Stimulated activated CD8-positive, alpha-beta memory T cell treated with anti-CD3 and anti-CD28 coated beads, Interleukin-15, amount 100 ng/mL, for 48 hours (primary cell): ENCODE measurements at places on chromosomes 2 and 18.

DNA sequence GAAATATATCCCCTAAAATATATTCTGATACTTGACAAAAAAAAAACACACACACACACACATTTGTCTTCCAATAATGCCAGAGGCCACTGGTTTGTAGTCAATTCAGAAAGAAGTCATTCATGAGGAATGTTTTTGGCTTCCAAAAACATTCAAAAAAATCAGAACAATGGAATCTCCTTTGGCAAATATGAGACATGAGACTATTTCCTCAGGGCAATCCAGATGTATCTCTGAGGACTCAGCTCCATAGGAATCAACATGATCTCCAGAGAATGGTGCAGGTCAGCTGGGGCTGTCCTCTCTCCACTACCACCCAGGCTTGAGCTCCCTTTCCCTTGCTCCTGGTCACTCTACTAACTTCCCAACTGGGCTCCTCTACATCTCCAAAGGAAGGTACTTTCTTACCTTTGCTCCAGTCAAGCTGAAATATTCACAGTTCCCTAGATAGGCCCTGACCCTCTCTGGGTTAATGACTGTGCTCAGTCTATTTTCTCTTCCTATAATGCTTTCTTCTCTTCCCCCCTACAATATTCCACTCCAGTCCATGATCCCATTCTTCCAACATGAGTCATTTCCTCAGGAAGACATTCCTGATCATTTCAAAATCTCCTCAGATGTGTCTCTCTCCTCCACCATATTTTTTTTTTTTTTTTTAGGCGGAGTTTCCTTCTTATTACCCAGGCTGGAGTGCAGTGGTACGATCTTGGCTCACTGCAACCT is 145.3 kb downstream of the C1D start:
- DNase-seq: no peak

- DNase-seq: no peak
These were observed 130.6 kb upstream of the ZNF236 start for GRCh38 chr18:76691800-76692199.

- DNase-seq: no peak
These were observed 39.1 kb upstream of the FAM124B start for GRCh38 chr2:224440988-224441387.

DNA sequence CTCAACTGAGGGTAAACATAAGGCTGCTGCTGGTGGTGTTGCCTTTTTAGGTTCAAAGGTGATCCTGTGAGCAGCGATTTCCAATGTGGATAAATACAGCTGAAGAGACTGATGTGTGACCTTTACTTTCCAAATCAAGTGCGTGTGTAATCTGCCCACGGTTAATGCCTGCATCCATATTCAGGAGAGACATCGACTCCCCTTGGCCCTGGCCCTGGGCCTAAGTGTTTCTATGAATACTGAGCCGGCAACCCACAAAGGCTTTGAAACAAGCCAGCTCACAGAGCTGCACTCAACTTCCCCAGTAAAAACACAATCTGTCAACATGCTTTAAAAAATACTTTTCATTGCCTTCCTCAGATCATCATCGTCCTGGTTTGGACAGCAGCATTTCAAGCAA is 1026.6 kb downstream of the TMEM182 start:
- DNase-seq: no peak

GRCh38 chr2:129880971-129881370 is 98.5 kb upstream of the RAB6C start:
- no peak for DNase-seq

DNA sequence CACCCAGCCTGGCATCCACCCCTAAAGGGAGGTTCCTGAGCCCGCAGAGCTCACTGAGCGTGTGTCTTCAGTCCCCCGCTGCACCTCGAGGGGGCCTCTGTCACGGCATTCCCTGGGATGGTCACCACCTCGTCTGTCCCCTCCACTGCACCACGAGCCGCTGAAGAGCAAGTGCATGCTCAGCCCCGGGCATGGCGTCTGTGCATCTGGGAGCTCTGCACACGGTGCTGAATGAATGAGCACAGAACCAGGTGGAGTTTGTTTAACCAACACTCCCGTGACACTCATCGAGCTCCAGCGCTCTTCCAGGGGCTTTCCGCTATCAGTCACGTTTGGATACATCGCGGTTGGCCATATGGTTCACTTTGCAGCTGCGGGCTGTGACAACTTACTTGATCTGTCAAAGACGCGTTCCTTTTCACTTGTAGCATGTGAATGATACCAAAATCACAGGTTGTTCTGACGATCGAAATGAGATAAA is 9.2 kb downstream of the ALLC start:
- DNase-seq: no peak

DNA sequence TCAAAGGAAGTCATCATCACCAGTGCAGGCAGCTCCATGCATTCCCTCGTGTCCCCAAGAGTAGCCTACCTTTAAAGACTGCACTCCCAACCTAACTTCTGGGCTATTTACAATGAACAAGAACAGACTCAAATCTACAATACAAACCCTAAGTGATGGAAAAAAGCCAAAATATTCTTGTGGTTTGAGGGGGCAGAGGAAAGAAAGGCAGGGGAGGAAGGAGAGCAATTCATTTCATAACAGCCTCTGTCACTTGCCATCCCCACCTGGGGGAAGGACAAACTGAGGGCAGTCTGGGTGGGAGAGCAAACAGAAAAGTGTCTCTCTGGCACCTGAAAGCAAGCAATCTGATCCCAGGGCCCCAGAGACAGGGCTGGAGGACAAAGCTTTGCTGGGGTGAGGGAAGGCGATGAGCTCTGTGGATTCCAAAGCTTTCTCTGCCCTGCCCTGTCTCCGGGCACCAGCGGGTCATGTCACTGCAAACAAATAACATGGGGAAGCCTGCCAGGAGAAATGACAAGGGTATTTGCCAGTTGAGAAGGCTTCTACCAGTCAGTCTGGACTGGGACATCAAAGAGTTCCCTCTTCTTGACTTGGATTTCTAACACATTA is 528.0 kb upstream of the TNP1 start:
- DNase-seq: no peak

DNA sequence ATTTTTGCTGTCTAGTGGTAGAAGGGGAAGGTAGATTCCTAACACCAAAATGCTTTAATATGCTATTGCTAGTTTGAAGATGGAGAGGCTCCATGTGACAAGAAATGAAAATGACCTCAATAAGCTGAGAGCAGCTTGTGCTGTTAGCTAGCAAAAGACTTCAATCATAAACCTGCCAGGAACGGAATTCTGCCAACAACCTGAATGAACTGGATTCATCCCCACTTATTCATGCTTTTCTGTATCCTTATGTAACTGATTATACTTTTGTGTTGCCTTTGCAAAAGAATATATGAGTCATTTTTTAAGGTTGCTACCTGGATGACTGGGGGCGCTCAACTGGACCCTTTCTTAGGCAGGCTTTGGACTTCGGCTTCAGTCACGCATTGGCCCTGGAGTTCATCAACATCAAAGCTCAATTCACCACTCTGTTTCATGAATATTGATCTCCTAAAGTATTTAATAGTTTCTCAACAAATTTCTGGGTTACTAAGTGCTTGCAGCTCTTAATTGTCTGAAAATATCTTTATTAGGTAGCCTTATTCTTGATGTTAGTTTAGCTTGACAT is 97.5 kb upstream of the KCNJ3 start:
- DNase-seq: no peak

DNA sequence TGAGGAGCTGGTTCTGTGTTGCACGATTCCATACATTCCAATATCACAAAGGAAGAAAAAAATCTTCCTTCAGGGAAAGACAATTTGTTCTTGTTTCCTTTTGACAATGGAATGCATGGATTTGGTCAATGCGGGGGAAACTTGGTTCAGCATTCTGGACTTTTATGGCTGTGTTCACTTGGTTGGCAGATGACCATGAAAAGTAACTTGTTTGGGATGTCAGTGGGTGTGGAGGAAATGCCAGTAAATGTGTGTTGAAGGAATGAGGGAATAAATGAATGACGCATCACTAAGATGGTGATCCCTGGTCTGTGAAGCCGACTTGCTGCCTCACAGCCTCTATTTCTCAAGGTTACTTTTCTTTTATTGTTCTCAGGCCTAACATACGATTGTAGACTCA is 53.7 kb downstream of the THUMPD2 start:
- no peak for DNase-seq

GRCh38 chr2:210086292-210086691 is 83.9 kb downstream of the RPE start:
- DNase-seq: no peak

DNA sequence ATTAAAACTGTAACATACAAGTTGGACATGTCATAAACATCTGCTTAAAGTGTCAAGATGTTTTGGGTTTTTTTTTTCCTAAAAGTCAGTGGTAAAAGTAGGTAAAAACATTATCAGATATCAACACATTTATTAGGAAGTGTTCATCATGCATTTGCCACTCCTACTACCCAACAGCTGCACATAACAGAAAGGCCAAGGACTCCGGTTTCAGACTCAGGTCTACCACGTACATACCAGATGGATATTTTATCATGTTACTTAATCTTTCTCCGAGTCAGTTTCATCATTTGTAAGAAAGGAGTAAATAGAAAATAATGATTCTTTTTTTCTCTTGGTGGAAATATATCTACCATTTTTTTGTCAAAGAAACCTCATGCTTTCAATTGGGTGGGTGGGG is 192.3 kb downstream of the UBE2E3 start:
- DNase-seq: no peak

DNA sequence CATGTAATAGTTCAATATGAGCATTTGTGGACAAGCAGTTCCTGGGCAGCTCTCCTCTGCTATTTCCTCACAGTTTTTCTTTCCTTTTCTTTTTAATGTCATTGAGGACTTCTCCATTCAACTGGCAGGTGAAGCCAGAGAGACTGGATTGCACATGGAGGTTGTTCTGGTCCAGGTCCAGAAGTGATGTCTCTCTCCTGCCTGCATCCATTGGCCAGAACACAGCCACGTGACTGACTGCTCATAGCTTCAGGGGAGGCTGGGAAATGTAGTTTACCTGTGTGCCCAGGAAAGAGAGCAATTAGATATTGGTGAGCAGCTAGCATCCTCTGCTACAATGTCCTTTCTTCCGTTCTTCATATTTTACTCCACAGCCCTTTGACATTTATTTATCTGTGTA is 20.2 kb upstream of the ADAM23 start:
- DNase-seq: no peak

DNA sequence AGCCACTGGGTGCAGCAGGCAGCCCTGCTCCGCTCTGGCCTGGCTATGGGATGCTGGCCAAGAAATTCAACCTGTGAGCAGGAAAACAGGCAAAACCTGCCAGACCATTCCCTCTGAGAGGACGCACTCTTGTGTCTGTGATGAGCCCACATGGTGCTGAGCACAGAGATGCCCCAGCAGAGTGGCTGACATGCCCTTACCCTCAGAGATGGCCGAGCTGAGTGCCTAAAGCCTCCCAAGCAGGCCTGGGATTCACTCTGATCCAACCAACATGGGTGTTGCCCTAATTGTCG is 34.3 kb upstream of the TAF1B start:
- DNase-seq: no peak

DNA sequence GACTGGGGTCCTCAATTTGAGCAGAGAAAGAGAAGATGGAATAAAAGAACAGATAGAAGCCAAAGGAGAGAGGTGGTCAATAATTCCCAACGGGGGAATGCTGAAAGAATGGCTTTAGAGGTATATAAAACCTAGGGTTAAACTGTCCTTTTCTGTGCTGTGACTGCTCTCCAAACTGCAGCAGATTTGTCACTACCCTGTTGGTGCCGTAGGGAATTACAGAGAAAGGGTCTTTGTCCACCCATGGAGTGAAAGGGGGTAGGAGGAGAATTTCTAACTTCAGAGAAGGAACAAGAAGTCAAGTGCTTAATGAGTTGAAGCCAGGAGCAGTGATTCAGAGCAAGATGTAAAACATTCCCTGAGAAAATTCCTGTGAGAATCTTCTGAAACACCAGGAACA is 486.5 kb downstream of the NUP35 start:
- DNase-seq: no peak

DNA sequence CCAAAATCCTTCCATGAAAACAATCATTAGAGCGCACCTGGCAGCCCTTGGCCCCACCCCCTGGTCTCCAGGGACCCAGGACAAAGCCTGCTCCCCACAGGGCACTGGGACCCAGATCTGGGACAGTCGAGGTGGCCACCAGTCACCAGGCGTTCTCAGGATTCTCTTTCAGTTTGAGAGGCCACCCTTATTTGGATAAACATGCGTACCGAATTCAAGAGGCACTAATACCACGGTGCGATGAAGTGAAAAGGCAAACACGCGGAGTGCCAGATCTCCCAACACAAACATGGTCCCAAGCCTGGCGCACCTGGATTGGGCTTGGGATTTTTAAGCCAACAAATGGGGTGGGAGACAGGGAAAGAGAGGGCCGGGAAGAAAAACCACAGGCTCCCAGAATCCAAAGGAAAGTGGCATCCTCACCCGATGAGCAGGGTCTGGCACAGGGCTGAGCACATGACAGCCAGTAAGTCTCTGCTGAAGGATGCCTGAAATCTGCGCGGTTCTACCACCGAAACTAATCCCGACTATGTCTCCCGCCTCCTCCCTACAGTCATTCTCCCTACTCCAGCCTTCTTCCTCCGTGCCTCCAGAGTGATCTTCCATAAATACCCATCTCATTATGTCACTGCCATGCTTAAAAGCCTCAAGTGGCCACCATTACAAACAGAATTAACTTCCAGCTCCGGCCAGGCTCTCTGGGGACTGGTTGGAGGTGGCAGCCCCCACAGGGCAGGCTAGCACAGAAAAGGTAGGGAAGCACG is 60.9 kb upstream of the KLHL29 start:
- DNase-seq: no peak

- DNase-seq: no peak
These were observed 1.1 kb downstream of the SERPINB10 start for GRCh38 chr18:63908858-63909257.

GRCh38 chr2:190973262-190973661 is 40.7 kb downstream of the STAT1 start:
- no peak for DNase-seq

DNA sequence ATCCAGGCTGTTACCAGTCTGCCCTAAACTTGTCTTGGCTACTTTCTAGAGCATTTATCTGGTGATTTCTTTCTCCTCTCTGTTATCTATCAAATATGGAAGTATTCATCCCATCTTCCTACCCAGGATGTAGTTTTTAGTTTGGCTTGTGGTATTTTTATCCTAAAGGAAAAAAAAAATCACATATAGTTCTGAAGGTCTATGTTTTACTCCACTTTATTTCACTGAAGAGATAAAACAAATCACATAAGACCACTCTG is 62.2 kb downstream of the PXDN start:
- no peak for DNase-seq

- DNase-seq: no peak
These were observed 28.0 kb downstream of the UBE2E3 start for GRCh38 chr2:181008407-181008806.

DNA sequence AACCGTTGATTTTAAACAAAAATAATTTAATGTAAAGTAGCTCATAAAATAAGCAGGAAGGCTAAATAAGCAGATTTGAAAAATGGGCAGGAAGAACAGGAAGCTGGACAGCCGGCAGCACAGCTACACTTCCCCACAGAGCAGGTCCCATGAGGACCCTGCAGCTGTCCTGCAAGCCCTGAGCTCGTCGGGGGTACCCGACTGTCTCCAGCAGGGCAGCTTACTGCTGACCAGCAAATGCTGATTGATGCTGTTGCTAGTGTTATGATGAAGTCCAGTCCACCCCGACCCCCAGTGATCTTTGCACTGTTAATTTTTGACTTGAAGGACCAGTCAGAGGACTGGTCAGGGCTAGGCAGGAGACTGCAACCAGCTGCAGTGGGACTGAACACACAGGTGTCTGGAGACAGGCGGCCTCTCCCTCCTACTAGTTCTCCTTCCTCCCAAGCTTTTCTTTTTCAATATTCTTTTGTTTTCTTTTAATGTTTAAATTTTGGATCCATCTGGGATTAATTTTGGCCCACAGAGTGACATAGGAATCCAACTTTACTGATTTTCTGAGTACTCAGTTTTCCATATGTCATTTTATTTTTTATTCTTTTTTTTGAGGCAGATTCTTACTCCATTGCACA is 27.7 kb downstream of the POLE4 start:
- no peak for DNase-seq
